ENCODE measurements at places on chromosomes 7 and 10.
A peak's percentile ranks its signal among the peaks of the same experiment; 100 is the strongest.

DNA sequence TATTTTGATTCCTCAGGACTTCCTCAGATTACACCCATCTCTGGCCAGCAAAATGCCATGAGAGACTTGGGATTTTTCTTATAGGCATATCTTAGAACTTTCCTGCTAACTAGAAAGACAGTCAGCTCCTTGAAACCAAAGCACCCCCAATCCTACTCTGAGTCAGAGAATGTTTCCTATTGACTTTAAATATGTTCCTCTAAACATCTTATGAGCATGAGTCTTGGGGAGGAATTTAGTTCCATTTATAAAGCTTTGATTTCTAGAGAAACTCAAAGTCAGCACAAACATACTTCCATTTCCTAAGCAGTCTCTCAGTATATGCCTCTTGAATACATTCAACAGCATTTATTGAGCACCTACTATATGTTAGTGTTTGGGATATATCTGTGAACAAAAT, 128.5 kb downstream of the INHBA start:
- no peak for DNase-seq

DNA sequence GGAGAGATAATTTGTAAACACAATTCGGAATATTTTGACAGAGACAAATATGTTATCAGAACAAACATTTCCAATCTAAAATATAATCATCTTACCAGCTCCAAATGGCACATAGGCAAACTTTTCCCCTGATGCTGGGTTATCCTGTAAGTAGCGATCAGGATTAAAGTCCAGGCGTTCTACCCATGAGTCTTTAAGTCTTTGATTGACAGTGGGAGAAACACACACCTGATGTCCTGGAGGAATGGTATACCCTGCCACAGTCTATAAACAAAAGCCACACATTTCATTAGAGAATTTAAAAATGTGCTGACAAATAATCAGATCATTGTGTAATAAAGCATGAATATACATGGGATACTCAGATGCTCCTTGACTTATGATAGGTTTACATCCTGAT, 17.3 kb downstream of the CYP51A1 start:
- no peak for DNase-seq

GRCh38 chr7:44748948-44749731, 493 bp downstream of the ZMIZ2 start:
- peak; percentile 63 for DNase-seq

- DNase-seq: peak; percentile 69
These were observed 116.8 kb downstream of the ABLIM1 start for GRCh38 chr10:114541081-114541796.

- DNase-seq: peak; percentile 37
These were observed 22.1 kb upstream of the PRKAR1B start for GRCh38 chr7:749140-749551.

- DNase-seq: peak; percentile 46
These were observed 246.1 kb downstream of the LRRTM3 start for GRCh38 chr10:67171970-67172369.

- no peak for DNase-seq
These were observed 13.4 kb downstream of the EGFR start for GRCh38 chr7:55032069-55032699.

DNA sequence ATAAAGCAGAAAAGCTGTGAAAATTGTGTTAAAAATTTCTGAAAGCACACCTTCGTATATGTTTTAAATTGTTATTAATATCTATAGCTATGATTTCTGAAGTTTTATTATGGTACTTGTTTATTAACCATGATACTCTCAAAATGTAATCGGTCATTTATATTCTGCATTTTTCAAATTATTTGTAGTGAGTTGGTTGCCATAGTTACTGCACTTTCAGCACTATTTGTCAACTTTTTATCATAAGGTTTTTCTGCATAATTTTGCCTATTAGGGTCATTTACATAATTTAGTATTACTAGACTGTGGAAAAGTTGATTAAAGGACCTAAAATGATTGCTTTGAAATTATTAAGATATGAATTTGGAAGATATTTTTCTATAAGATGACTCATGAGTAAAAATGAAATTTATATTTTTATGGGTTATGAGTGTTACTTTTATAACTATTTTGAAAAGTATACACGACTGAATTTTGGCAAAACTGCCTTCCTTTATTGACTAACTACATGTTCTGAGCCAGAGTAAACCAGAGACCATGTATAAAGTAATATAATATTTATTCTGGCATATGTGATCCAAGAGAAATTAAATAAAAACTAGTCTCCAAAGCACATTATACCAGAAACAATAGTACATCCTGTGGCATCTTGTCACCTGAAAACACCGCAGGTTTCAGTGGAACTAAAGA, 7.9 kb upstream of the AGR2 start:
- no peak for DNase-seq

DNA sequence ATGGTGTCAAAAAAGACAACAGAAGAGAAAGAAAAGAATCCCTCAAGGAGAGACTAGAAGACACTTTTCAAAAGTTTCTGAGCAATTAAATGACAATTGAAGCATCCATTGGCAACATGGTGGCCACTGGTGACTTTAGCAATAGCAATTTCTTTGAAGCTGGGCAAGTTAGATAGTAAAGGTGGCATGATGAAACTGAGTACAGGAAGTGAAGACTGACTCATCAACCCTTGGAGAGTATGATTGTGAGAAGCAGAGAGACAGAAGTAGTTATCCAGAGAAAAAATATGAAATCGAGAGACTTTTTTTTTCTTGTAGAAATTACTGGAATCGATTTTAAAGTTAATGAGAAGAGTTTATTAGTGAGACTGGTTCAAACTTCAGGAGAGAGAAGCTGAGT, 52.5 kb downstream of the DGKB start:
- no peak for DNase-seq

- no peak for DNase-seq
These were observed 191.3 kb downstream of the HECW1 start for GRCh38 chr7:43303740-43304241.

DNA sequence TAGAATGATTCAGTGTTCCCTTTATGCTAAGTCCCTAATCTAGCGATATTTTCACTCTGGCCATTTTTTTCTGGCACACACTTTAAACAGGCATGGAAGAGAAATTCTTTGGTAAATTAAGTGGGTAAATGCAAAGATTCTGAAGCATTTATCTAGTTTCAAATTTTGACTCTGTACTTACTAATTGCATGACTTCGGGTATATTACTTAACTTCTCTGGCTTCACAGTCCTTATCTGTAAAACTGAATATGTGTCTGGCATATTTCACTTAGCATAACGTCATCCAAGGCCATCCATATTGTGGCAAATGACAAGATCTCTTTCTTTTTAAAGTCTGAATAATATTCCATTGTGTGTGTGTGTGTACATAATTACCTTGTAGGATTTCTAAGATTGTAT, 114.5 kb downstream of the MBL2 start:
- DNase-seq: no peak

DNA sequence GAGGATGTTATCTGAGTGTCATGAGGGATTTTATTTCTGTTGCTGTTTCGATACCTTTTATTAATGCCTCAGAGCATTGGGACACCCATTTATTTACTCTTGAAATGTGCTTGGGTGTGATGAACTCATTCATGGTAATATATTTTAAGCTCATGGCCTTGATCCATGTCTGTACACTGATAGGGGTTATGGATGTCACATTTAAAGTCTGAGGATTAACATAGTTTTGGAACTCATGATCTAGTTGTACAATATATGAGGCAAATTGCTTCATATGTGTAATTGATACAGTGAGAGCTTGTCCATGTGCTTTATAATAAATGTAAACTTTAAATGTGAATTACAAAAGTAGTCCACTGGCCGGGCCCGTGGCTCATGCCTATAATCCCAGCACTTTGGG, 23.0 kb upstream of the ZRANB1 start:
- no peak for DNase-seq

- no peak for DNase-seq
These were observed 47.8 kb upstream of the FIGNL1 start for GRCh38 chr7:50497968-50498367.

DNA sequence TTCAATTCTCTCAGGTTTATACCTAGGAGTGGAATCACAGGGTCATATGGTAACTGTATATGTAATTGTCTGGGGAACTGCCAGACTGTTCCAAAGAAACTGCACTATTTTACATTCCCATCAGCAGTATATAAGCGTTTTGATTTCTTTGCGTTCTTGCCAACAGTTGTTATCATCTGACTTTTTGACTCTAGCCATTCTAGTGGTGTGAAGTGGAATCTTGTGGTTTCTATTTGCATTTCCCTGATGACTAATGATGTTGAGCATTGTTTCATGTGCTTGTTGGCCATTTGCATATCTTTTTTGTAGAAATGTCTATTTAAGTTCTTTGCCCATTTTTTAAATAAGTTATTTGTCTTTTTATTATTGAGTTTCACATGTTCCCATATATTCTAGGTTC, 44.3 kb upstream of the ZC3HAV1 start:
- DNase-seq: no peak

- peak; percentile 10 for DNase-seq
These were observed 637.2 kb downstream of the POM121L12 start for GRCh38 chr7:53672681-53673080.

- peak; percentile 92 for DNase-seq
These were observed 253.2 kb upstream of the INHBA start for GRCh38 chr7:41955893-41956675.

GRCh38 chr10:129964611-129965424, 744 bp upstream of the EBF3 start:
- DNase-seq: peak; percentile 82

GRCh38 chr7:134339475-134339874, 22.7 kb upstream of the SLC35B4 start:
- DNase-seq: no peak

DNA sequence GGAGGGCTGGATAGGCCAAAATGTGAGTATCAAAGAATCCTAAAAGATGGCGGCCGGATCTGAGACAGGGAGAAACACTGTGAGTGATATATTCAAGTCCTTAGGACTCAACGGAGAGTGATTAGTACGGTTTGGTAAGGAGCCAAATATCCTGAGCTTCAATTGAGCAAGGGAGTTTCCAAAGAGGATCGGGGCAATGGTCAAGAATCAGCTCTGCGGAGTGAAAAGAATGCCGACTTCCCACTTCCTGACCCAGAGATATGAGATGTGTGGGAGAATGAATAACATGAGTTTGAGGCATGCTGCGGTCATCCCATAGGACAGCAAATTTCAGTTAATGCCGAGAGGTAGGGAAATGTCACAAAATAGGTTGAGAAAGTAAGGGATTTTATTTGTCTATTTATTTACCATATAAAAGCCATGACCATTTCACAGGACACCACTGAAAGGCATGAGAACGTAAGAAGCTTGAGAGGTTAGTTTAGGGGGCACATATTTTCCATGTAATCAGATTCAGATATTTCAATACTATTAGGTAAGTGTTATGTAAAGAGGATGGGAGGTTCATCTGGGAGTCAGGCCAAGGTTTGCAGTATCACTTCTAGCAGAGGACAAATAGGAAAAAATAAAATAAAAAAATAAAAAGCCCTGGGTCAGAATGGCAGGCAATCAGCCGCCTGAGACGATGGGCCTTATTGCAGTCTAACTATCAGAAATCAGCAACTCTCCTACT, 165.6 kb downstream of the HGF start:
- no peak for DNase-seq

GRCh38 chr10:29828956-29829355, 194.2 kb upstream of the SVIL start:
- DNase-seq: no peak

GRCh38 chr7:69597278-69598076, 798 bp upstream of the AUTS2 start:
- DNase-seq: peak; percentile 83

- no peak for DNase-seq
These were observed 20.7 kb upstream of the PRF1 start for GRCh38 chr10:70622981-70623844.

- no peak for DNase-seq
These were observed 14.1 kb upstream of the TAS2R41 start for GRCh38 chr7:143463556-143463955.

GRCh38 chr7:22352887-22353286, 4.1 kb downstream of the RAPGEF5 start:
- no peak for DNase-seq

DNA sequence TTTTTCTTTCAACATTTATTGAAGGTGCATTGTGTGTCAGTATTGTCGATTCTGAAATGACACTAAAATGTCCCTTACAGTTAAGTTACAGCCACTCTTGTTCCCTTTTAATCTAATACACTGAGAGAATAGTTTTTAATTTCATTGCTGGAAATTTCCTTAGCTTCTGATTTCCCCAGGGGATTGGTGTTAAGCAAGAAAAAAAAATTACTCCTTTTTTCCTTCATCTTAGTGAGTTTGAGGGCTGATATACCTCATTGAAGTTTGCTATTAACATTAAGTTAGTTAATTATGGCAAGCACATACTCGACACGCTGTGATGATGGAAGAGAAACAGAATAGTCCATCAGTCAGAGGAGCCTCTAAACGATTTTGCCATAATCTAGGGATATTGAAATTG, 57.0 kb upstream of the EXOC4 start:
- no peak for DNase-seq

- peak; percentile 60 for DNase-seq
These were observed 148.9 kb upstream of the CDK1 start for GRCh38 chr10:60629332-60629731.

DNA sequence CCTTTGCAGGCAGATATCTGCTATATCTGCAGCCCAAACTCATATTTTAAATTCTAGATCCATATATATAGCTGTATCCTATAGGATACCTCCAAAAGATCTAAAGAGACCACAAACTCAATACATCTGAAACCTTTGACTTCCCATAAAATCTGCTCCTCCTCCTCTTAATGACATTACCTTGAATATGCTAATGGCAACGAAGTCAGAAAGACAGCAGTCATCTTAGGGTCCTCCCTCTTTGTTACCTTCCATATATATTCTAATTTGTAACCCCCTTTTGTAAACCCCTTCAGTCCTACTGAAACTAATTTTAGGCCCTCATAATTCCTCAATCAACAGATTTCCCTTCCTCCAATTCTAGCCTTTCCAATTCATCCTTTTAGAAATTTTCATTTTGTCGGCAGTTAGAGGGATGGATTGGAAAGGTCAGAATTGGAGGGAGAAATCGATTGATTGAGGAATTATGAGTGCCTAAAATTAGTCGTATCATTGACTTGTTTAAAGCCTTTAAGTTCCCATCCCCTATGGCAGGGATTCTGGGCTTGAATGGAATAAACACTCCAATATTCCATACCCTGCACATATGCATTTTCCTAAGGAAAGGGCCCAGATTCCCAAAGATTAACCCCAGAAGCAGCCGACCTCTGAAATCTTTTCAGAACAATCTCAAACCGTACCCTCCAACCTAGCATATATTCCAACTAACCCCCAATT, 2.4 kb downstream of the SYPL1 start:
- no peak for DNase-seq
